ENCODE measurements at places on chromosomes 5 and 9. TPM values are rescaled to one million over a fixed set of nuclear protein-coding genes. Genes with fewer than 3 reads are reported as not detected.

DNA sequence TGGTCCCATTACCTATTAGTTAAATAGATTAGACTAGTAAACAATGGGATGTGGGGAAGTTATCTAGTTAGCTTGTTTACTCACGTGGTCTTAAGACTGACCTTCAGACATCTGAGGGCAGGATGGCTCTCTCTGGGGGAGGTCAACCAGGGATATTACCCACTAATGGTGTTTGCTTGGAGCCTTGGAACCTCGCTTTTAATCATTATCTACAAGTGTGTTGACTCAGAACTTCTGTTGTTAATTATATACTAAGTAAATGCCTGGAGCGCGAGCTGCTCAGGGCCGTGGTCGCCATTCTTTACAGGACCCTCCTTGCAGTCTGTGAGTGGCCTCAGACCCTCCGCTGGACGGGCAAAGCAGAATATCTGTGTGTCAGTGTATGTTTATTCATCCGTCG, 48.5 kb upstream of the ZNF354A start:
- no peaks in the 10 kb centered on the region for H3K36me3 ChIP-seq
- H3K27me3 ChIP-seq: peaks cover 3% of the 10 kb centered on the region
- no peak for DNase-seq
- no peak overlapping the region for H3K4me3 ChIP-seq
- no peak overlapping the region for H3K27ac ChIP-seq
- peaks cover 1% of the 10 kb centered on the region for H3K4me1 ChIP-seq

DNA sequence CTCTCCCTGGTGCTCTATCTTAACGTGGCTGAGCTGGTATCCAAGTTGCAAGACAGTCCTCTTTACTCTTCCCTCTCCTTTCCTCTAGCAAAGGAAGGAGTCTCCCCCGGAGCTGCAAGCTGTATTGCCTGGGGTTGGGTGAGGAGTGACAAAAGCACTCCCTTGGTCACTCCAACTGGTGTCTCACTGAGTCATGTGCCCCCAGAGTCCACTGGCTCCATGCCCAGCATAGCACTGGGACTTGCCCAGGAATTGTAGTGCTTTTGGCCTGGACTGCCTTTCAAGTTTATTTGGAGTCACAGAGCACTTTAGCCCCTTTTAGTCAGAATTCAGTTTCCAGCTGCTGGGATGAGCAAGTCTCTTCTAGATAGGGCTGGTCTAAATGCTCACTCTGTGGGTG, 82.6 kb upstream of the FST start:
- H3K27ac ChIP-seq: no peak overlapping the region
- no peak for DNase-seq
- no peaks in the 10 kb centered on the region for H3K36me3 ChIP-seq
- no peaks in the 10 kb centered on the region for H3K27me3 ChIP-seq
- H3K4me3 ChIP-seq: no peak overlapping the region

- no peak for DNase-seq
- H3K36me3 ChIP-seq: no peaks in the 10 kb centered on the region
Observed at GRCh38 chr9:136654820-136655535, 7.7 kb upstream of the EGFL7 start.

DNA sequence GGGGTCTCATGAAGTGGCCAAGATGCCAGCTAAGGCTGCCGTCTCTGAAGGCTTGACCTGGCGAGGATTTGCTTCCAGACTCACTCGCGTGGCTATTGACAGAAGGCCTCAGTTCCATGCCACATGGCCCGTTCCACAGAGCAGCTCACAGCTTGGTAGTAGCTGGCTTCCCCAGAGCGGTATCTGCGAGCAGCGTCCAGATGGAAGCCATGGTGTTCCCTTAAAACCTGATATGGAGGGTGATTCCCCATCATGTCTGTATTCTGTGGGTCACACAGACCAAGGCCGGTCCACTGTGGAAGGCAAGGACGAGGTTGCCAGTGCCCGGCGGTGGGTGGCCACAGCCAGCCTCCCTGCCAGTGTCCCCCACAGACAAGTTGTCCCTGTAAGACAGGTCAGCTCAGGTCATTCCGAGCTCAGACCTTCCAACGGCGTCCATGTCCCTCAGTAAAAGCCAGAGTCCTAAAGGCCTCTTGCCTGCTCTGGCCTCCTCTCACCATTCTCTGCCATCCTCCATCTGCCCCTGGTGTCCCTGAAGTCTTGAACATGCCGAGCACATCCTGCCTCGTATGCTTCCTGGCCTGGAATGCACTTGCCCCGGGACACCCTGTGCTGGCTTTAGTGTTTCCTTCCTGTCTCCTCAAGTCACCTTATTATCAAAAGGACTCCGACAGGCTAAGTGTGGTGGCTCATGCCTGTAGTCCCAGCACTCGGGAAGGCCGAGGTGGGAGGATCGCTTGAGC, 61.3 kb upstream of the LRRTM2 start:
- no peak overlapping the region for H3K4me3 ChIP-seq
- peak overlapping the region; percentile 62 for H3K27ac ChIP-seq
- peaks cover 34% of the 10 kb centered on the region for H3K4me1 ChIP-seq
- no peak for DNase-seq
- peaks cover 3% of the 10 kb centered on the region for H3K36me3 ChIP-seq
- peaks cover 25% of the 10 kb centered on the region for H3K27me3 ChIP-seq

DNA sequence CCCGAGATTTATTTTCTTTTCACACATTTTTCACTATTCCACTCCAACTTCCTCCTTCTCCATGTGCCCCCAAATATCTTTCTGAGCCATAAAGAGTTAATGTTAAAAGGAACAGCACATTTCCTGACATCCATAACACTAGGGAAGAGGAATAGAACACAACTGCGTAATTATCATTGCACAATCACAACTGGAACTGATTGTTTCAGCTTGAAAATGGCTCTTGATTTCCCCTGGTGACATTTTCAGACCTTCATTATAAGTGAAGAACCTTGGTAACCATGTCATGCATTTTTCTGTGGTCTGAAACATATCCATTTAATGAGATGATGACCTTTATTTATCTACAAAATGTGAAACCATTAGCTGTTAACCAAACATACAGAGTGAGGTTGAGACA, 82.4 kb downstream of the PCSK1 start:
- no peak overlapping the region for H3K27ac ChIP-seq
- H3K4me1 ChIP-seq: no peaks in the 10 kb centered on the region
- H3K27me3 ChIP-seq: no peaks in the 10 kb centered on the region
- no peak overlapping the region for H3K4me3 ChIP-seq
- H3K36me3 ChIP-seq: peaks cover 4% of the 10 kb centered on the region

- peaks cover 8% of the 10 kb centered on the region for H3K27me3 ChIP-seq
- DNase-seq: no peak
- H3K4me1 ChIP-seq: peaks cover 23% of the 10 kb centered on the region
- no peak overlapping the region for H3K4me3 ChIP-seq
Observed at GRCh38 chr9:8863886-8864544, 1064.4 kb upstream of the DMAC1 start.

The SECISBP2 gene
- 86.4 TPM for total RNA-seq
